Stimulated activated CD8-positive, alpha-beta memory T cell treated with anti-CD3 and anti-CD28 coated beads, Interleukin-15, amount 100 ng/mL, for 1 hour (primary cell): ENCODE measurements at places on chromosomes 5 and 9.

DNA sequence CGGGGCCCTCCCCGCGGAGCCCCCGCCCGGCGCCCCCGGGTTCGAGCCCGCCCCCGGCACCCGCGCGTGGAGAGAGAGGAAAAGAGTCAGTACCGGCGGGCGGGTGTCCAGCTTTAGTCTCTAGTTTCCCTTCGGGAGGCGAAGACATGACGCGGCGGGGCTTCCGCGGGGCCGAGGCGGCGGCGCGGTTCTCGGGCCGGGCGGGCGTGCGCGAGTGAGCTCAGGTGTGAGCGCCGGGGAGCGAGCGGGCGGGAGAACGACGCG is 181 bp downstream of the DAP start:
- no peak for DNase-seq

DNA sequence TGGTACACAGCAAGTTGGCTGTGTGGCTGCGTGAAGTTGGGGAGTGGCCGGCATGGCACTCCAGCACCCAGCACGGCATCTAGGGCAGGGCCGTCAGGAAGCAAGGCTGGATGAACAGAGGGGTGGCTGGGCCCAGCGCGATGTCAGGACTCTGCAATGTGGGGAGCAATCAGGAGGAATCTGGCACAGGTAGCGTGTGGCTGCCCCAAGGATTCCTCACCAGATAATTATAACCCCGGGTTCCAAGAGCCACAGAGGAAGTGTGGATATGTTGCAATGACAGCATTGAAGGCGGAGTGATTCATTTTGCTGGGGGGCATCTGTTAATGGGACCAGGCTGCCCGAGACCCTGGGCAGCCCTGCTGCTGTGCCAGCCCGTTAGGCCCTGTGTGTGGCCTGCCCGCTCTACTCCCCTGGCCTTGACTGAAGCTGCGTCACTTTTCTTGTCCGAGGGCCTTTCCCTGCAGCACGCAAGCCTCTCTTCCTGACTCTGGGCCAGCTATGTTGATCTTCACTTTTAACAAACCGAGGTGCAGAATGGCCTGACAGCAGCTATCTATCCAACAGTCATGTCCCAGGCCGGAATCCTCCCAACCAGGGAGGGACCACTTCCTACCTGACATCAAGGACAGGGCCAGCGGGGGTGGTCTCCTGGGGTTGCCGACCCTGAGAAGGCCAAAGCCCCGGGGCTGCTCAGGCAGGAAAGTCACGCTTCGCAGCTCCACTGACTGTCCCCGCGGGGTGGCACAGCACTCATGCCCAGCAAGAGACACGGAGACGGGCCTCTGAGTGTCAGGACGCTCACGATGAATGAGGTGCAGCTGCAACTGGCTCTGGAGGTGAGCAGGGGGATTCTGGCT is 118.0 kb upstream of the PHYKPL start:
- no peak for DNase-seq

DNA sequence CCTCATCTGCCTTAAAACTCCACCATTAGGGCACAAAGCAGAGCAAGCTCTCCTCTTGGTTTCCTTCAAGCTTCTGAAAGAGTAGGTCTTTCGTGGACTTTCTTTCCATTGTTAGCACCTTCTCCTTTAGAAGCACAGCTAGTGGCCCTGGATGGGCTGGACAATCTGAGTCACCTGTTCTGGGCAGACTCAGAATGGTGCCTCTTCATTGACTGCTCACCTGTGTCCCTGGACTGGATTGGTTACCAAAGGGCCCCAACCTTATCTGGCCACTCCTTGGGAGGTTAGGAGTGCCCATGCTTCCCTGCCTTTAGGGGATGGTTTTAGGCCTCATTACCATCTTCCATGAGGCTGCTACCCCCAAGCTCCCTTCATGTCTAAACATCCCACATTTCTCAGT is 23.2 kb downstream of the TMEM174 start:
- no peak for DNase-seq

- no peak for DNase-seq
These were observed 118.8 kb downstream of the SLC12A2 start for GRCh38 chr5:128202320-128202719.

GRCh38 chr9:115649991-115650472 is 503.6 kb upstream of the PAPPA start:
- DNase-seq: no peak
